ENCODE measurements at places on chromosomes 2 and 18.
A peak's percentile ranks its signal among the peaks of the same experiment; 100 is the strongest.

DNA sequence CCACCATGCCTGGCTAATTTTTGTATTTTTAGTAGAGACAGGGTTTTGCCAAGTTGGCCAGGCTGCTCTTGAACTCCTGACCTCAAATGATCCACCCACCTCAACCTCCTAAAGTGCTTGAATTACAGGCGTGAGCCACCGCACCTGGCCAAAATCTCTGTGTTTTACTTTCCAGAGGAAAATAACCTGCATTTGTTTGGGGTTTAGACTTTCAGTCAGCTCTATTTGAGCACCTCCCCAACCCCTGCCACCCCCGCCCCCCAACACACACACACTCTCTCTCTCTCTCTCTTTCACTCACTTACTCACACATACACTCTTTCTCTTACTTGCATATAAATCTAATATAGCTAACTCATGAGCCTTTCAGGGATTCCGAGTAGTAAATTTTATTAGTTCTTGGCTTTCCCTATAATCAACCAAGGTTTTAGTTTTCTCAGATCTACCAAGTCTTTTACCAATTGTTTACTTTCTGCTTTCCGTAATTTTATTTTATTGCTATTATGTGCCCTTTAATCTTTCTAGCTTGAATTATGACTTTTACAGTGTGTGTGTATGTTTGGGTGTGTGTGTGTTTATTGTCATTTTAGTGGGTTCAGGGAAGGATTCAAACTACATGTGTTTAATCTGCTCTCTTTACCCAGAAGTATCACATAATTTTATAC lies 24.5 kb downstream of the MFSD6 start:
- peak; percentile 38 for DNase-seq

DNA sequence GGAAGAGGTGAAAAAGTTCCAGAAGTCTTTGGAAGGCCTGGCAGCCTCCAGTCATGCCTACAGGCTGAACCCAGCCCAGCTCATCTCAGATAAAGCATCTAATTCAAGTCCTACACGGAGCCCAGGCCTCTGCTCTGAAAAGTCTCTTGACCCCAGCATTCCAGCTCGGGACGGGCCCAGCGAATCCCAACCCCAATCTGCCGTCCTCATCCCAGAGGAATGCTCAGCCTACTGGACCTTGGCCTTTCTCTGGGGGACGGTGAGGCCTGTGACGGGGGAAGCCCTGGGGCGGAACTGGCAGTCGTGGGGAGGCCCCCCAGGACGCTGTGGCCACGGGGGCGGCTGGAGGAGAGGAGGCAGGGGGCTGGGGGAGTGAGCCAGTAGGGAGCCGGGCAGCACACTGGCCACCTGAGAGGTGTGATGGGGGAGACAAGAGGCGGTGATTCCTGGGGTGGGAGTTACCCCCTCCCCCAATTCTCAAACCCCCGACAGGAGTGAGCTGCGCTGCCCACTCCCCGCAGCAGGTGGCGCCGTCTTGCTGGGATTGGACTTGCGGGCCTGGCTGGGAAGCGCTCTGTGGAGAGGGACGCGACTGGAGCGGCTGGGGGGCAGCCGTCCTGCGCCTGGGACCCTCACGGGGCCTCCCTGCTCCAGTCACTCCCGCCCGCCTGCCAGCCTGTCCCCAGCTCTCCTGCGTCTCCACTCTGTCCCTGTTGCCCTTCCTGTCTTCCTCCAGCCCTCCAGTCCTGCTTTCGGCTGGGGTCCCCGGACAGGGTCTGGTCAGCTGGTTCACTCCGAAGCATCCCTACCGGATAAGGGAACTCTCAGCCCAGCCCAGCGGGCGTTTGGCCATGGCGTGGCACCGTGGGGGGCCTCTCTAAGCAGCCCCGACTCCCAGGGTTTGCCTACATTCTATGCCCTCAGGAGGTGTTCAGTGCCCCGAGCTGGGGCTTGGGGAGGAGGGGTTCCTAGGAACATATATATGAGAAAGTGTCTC lies 182.6 kb upstream of the HAAO start:
- DNase-seq: peak; percentile 64

DNA sequence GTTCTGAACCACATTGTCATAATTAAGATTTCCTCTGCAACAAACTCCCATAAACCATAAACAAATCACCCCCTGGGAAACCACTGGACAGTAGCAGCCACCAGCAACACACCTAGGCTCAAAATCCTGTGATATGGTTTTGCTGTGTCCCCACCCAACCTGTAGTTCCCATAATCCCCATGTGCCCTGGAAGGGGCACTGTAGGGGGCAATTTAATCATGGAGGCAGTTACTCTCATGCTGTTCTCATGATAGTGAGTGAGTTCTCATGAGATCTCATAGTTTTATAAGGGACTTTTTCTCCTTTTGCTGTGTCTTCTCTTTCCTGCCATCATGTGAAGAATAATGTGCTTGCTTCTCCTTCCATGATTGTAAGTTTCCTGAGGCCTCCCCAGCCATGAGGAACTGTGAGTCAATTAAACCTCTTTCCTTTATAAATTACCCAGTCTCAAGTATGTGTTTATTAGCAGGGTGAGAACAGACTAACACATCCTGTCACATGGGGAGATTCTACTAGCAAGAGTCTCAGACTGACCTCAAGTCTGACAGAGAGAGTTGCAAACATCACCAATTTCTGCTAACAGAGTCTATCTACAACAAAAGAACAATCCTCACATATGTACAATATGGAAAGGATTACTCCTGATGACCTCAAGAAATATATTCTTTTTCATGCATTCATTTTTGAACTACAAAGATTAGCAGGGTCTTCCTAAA lies 182.6 kb downstream of the GRB14 start:
- DNase-seq: no peak

- no peak for DNase-seq
These were observed 34.5 kb downstream of the TAF1B start for GRCh38 chr2:9877726-9878125.

DNA sequence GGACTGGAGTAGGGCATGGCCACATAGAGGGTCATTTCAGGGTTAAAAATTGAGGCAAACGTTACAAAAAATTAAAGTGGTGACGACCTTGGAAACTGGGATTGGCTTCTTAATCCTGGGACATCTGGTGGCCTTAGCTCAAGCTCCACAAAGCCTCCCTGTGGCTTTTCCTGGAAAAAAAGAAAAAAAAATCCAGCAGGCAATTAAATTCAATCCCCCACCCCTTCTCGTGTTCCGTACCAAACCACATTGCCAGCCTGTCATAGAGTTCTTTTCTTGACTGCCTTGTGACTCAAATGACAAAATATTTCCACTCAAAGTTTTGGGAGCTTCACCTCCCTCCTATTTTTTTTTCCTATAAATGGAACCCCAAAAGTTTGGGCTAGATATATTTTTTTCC lies 195.6 kb downstream of the HRH4 start:
- DNase-seq: no peak

- no peak for DNase-seq
These were observed 43.6 kb upstream of the MAP2 start for GRCh38 chr2:209380293-209380692.

GRCh38 chr2:145055651-145056050 lies 535.7 kb upstream of the ZEB2 start:
- DNase-seq: no peak

- no peak for DNase-seq
These were observed 368.1 kb upstream of the NETO1 start for GRCh38 chr18:73235921-73236320.

DNA sequence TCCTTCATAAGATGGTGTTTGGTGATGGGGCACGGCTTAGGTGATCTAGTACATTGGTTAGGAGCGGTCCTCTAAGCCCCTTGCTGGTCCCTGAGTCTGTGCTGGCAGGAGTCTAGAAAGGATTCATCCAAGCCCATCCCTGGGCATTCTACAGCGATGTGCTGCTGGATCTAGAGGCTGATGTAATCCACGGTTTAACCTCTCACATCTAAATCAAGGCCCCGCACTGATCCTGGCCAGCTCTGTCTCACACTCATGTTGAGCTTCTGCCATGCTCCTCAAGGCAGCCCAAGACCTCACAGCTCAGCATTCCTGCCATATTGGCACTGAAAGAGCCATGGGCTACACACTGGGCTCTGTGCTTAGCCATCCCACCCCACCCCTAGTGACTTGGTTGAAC lies 664.8 kb downstream of the STK39 start:
- no peak for DNase-seq

GRCh38 chr2:177636672-177637071 lies 244.1 kb downstream of the AGPS start:
- DNase-seq: no peak

- no peak for DNase-seq
These were observed 4.4 kb upstream of the KYNU start for GRCh38 chr2:142872882-142873724.

- DNase-seq: no peak
These were observed 525.0 kb downstream of the ZEB2 start for GRCh38 chr2:143994961-143995360.

GRCh38 chr2:189074506-189074905 lies 100.3 kb downstream of the COL3A1 start:
- no peak for DNase-seq

DNA sequence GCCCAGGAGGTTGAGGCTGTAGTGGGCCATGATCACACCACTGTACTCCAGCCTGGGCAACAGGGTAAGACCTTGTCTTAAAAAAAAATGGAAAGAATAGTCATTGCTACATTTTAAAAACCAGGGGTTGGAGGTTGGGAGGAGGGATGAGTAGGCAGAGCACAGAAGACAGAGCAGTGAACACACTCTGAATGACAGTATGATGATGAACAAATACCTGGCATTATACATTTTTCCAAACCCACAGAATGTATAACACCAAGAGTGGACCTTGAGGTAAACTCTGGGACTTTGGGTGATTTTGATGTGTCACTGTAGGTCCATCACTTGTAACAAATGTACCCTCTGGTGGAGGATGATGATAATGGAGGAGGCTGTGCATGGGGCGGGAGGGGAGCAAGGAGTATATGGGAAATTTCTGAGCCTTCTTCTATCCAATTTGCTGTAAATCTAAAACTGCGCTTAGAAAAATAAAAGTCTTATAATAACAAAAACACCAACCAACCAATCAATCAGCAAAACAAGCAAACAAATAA lies 111.4 kb upstream of the PGAP1 start:
- DNase-seq: no peak

DNA sequence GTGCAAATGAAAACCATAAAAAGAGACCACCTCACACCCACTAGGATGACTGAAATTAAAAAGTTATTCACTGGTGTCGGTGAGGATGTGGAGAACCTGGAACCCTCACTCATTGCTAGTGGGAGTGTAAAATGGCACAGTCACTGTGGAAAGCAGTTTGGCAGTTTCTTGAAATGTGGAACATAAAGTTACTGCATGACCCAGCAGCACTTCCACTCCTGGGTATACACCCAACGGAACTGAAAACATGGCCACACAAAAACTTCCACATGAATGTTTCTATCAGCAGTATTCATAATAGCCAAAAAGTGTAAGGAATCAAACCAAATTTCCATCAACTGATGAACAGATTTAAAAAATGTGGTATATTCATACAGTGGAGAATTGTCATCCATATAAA lies 65.1 kb upstream of the SLC66A3 start:
- DNase-seq: peak; percentile 22

GRCh38 chr18:52970686-52971085 lies 630.7 kb downstream of the DCC start:
- no peak for DNase-seq

DNA sequence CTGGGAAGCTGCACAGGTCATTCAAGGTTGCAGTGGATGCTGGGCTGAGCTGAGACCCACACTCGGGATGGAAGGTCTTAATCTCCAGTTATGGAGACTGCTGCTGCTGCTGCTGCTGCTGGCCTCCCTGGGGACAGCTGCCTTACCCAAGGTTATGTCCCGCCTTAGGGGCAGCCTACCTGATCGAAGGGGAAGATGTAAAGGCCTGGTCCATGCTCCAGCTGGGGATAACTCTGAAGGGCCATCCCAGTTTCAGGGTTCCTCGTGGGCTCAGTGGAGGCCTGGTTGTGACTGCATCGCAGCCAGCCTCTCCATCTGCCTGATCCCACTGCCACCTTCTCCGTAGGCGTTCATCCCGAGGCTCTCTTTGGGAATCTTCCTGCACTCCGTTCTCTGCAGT lies 33.0 kb downstream of the RHOB start:
- no peak for DNase-seq

GRCh38 chr2:239640210-239640609 lies 239.4 kb upstream of the HDAC4 start:
- no peak for DNase-seq

- no peak for DNase-seq
These were observed 33.6 kb downstream of the TRIB2 start for GRCh38 chr2:12750166-12750905.

GRCh38 chr2:151728804-151729414 lies 5.4 kb downstream of the NEB start:
- no peak for DNase-seq

DNA sequence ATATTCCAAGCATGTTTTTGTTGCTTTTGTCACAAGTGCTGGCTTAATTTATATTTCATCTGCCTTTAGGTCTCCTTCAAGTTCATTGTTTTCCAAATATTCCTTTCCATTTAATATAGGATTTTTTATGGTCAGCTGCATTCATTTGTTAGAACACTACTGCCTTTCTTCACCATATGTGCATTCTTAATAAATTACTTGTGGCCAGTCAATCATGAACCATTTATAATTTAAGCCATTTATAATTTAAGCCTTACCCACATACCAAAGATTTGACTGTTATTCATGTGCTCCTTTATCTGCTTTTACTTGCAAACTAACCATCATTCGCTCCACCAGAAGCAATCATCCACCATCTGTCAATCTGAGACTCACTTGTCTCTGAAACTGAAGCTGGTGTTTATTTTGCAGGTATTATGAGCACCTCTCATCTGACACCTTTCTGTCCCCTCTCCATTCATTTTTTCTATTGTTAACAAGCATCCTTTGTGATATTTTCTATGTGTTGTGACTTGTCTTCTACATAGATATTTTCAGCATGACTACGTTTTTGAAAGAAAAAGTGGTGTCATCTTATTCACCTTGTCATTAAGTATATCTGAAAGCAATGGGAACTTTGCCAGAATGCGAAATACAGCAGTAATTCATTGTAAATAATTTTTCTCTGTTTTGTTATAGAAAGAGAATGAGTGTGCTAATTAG lies 786.8 kb downstream of the KCNJ3 start:
- DNase-seq: no peak

GRCh38 chr18:59395226-59396175 lies 36.4 kb upstream of the LMAN1 start:
- DNase-seq: peak; percentile 19

GRCh38 chr2:86636842-86637241 lies 13.2 kb upstream of the RNF103 start:
- no peak for DNase-seq

- DNase-seq: no peak
These were observed 312.7 kb downstream of the HRH4 start for GRCh38 chr18:24773101-24773500.

DNA sequence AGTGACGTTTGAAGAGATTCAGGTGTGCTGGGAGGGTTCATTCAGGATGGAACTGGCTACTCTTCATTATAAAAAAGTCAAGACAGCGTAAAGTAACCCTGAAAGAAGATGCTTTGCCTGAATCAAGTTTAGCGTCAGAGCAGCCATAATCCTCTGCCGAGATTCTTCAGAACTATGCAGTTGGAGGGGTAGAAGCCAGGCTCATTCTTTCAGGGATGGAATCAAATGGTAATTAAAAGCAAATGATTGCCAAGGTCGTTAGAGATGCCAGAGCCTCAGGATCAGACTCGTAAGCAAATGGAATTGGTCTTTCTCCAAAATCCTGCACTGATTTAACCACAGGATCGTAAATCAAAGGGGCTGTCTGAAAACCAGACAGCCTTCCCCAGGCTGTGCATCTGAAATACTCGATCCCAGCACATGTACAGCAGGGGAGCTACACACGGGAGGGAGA lies 21.9 kb downstream of the APCDD1 start:
- no peak for DNase-seq

Data from activated CD8-positive, alpha-beta T cell treated with anti-CD3 and anti-CD28 coated beads for 36 hours (primary cell).